NCI-H510A treated with DMSO at 0.1 percent for 48 hours (cell line): ENCODE measurements at places on chromosomes 7 and 10.

DNA sequence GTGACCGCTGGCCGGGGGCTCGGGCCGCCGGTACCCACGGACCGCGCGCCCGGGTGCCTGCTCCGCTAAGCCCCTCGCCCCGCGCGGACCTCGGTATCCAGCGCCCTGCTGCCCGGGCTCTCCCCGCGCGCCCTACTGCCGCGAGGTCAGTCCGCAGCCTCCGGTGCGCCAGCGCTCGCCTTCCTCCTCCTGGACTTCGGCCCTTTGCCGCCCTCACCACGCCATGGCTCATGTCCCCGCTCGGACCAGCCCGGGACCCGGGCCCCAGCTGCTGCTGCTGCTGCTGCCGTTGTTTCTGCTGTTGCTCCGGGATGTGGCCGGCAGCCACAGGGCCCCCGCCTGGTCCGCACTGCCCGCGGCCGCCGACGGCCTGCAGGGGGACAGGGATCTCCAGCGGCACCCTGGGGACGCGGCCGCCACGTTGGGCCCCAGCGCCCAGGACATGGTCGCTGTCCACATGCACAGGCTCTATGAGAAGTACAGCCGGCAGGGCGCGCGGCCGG, 483 bp downstream of the GDF10 start:
- DNase-seq: no peak

DNA sequence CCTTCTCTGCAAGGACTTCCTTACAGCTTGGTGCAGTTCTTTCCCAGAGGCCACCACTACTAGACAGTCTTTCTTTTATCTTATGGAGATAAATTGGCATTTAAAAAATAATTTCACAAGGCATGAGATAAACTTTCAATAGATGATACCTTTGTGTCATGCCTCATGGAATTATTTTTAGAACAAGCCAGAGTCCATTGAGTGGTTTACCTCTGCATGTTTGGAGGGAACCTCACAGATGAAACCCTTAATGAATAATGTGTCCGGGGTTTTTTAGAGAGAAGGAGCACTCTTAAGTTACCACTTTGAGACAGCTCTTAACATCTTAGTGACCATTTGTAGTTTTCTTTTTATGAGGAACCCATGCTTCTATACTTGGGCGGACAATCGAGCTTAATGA, 17.2 kb downstream of the NODAL start:
- no peak for DNase-seq

DNA sequence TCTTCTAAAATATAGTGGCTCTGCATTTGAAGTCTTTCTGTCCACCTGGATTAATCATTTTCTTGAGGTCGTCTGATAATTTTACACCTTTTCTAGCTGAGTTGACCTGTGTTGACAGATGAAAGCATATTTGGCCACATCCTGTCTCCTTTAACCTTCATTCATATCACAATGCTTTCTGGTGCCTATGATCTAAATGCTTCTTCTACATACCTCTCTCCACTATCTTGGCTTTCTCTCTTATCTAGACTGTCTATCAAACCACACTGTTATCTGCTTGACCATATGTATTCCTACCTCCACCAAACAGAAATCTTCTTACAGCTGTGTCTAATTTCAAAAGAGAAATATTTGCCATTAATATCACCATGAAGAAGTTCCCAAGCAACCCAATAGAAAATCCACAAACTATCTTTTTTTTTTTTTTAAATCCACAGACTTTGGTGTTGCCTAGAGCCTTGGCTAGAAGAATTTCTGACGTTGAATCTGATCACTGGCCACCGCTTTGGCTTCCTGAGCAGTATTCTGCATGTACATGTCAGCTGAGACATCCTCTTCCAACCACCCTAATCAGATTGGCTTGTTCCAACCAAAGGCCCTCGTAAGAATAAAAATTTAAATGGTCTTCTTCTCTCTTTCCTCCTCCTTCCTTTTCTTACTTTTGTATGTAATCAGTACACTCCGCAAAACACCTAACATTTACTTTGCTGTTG, 66.3 kb upstream of the SP4 start:
- DNase-seq: no peak

DNA sequence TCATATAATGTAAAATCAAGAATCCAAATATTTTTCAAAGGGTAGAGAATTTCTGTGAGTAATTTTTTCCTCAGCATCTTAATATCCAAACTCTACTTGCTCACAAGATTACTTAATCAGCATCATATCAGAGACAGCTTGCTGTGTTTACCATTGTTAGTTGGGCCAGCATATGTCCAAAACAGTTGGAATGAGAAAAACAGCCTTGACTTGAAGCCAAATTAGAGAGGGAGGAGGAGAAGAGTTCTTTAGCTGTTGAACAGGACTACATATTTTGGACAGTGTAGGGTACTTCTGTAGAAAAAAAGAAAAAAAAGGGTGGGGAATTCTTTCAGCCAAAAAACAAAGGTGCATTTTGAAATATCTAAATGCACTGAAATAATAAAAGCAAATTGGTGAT, 69.8 kb downstream of the HDAC9 start:
- DNase-seq: no peak

DNA sequence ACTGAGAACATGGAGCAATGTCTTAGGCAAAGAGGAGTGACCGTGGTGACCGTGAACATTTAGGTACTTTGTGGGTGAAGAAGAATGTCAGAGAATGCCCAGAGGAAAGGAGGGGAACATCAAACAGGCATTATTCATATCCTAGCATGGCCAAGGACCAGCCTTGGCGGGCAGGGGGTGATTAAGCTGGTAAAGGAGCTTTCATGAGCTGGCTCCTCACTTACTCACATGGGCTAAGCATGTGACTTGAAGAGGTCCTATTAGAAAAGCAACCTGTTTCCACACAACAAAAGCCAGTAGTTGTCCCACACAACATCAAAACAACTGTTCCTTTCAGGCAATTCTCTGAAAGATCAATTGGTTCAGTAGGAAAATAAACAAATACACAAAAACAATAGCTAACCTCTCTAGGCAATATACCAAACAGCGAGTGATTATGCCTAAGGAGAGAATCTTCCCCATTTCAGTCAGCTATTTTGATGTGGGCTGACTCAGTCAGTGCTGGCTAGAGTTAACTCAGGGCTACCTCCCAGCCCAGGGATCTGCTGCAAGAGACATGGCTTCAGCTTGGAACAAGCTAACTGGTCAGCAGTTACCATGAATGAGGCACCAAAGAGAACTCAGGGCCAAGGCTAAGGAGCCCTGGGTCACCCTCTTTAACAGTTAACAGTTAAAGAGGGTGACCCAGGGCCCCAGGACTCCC, 283.5 kb downstream of the ARHGAP12 start:
- no peak for DNase-seq

DNA sequence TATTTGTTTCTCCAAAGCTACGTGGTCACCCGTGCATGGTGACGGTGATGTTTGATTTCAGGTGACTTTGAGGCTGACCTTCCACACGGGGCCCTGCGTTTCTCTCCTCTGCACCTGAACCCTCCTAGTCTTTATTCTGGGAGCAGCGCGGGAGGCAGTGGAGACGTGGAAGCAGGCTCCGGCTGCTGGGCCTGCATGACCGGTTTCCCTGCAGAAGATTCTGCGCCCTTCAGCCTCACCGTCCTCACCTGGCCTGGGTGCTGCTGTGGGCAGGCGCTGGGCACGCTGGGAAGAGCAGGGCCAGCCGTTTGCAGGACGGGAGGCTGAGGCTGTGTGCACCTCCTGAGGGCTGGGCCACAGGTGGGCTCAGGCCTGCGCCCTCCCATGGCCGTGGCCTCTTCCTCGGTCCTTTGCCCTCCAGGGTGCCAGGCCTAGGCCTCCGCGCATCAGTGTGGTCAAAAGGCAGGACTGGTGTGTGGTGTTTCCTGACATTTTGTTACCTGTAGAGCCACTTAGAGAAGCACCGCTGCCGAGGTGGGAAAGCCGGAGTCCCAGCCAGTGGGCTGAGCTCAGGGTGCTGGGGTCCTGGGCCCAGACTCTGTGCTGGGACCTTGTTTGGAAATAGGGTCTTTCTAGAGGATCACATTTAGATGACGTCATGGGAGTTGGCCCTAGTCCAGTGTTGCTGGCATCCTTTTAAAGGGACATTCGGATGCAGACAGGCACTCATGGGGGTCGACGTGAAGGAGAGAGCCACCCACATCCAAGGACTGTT, 478.3 kb downstream of the DNAJB6 start:
- DNase-seq: no peak

GRCh38 chr7:101602484-101603241, 26.4 kb downstream of the MYL10 start:
- DNase-seq: peak; percentile 24
